Diencephalon (tissue), 1 donor: ENCODE measurements at places on chromosomes 5 and 9. TPM values are rescaled to one million over a fixed set of nuclear protein-coding genes. Genes with fewer than 3 reads are reported as not detected.

The MYO10 gene
- 33.4 TPM for total RNA-seq

The PCAT7 gene
- not detected for total RNA-seq

The PCDHGA1 gene
- 4.2 TPM for total RNA-seq

The ORM2 gene
- not detected for total RNA-seq

The C1QTNF2 gene
- total RNA-seq: 2.5 TPM

The SIT1 gene
- not detected for total RNA-seq

The KIF27 gene
- 17.5 TPM for total RNA-seq

The CCL27 gene
- total RNA-seq: 0.69 TPM

The ZBTB43 gene
- total RNA-seq: 131 TPM

The ZFP62 gene
- 39.2 TPM for total RNA-seq

The SHB gene
- total RNA-seq: 13.4 TPM

The MAMDC4 gene
- total RNA-seq: 2.8 TPM

The TLX3 gene
- not detected for total RNA-seq

The KCNV2 gene
- not detected for total RNA-seq

The SHC3 gene
- 42.0 TPM for total RNA-seq

The HTR4 gene
- total RNA-seq: 5.5 TPM

The PCDH1 gene
- 69.2 TPM for total RNA-seq

The PRDM9 gene
- total RNA-seq: not detected

The MZB1 gene
- total RNA-seq: not detected

The CCNJL gene
- total RNA-seq: 2.5 TPM

The MLANA gene
- total RNA-seq: not detected

The NEUROG1 gene
- not detected for total RNA-seq

The ZDHHC12 gene
- total RNA-seq: 4.4 TPM

The ANKDD1B gene
- total RNA-seq: 1.6 TPM

The BRINP1 gene
- 93.0 TPM for total RNA-seq

The PCDHA1 gene
- 13.8 TPM for total RNA-seq

The KIF24 gene
- 3.2 TPM for total RNA-seq

The C7 gene
- total RNA-seq: 3.9 TPM

The ORM1 gene
- not detected for total RNA-seq

The CD274 gene
- total RNA-seq: 1.6 TPM

The S1PR3 gene
- 8.3 TPM for total RNA-seq

The PTCH1 gene
- 20.5 TPM for total RNA-seq

The ZNF169 gene
- total RNA-seq: 6.5 TPM

The CD74 gene
- total RNA-seq: 18.7 TPM

The CMYA5 gene
- 1.8 TPM for total RNA-seq

The SV2C gene
- 34.4 TPM for total RNA-seq

The INSL6 gene
- total RNA-seq: not detected

The ARID3C gene
- total RNA-seq: 0.69 TPM

The CCDC171 gene
- total RNA-seq: 21.9 TPM

The NR5A1 gene
- 0.69 TPM for total RNA-seq

The BTNL3 gene
- not detected for total RNA-seq

The CFAP157 gene
- 3.0 TPM for total RNA-seq

The TAS2R1 gene
- not detected for total RNA-seq
